CD4-positive, alpha-beta T cell treated with Interleukin-6 at 100 ng/mL for 8 hours (primary cell): ENCODE measurements at places on chromosomes 1 and 21.

- DNase-seq, result no peak
Observed at GRCh38 chr1:190320952-190321351, 156.7 kb downstream of the BRINP3 start.

- DNase-seq, result no peak
Observed at GRCh38 chr1:47579809-47580208, 142.0 kb downstream of the FOXD2 start.

GRCh38 chr1:20615946-20616846, 17.1 kb upstream of the PINK1 start:
- no peak for DNase-seq

DNA sequence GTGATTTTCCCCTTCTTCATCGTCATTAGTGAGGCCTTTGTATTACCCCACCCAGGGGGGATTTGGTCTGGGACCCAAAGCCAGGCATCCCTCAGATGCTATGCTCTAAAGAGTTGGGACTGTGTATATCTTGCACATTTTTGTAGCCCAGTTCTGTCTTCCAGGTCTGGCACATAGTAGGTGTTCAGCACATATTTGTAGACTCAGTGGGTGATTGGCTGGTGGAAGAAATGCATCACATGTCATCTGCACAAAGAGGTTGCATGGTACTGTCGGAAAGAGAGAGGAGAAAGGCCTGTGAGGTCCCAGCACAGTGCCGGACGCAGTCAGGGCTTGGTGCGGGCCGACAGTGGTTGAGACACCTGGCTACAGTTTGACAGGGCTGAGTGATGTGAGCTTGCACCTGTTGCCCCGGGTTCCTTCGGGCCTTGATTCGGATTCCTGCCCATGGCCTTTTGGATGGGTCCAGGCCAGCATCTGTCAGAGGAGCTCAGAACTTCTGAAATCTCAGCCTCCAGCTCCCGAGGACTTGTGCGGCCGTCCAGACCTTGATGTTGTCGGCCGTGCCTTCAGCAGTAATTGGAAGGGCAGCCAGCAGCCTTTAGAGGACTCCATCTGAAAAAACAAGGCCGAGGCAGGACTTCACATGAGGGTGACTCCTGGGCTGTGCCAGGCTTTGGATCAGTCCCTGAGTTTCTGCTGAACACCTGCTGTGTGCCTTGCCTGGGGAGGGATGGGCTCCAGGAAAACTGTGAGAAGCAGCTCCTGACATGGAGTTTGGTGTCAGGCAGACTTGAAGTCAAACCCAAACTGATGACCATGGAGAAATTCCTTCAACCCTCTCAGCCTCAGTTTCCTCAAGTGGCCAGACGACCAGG, 40.9 kb upstream of the PADI1 start:
- DNase-seq, result no peak

- DNase-seq, result no peak
Observed at GRCh38 chr1:225697428-225697827, 44.5 kb upstream of the ENAH start.

DNA sequence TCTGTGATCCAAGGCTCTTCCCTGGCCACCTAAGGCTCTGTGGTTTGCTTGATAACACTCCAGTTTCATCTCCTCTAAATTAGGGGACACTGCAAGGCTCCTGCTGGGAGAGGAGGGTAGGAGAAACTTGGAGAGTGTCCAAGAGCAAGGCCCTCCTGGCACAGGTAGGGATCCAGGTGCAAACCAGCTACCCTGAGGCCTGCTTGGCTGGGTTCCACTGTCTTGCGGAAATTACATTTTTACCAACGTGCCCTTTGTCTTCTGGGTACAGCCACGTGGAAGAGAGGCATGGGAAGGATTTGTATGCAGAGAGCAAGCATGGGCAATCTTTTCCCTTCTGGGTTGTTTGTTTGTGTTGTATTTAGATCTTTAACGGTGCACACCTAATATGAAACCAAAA, 132.5 kb downstream of the PRDM2 start:
- DNase-seq, result no peak

- DNase-seq, result no peak
Observed at GRCh38 chr1:157289424-157290105, 151.4 kb upstream of the ETV3 start.

- DNase-seq, result no peak
Observed at GRCh38 chr1:218101409-218101808, 183.7 kb upstream of the RRP15 start.

DNA sequence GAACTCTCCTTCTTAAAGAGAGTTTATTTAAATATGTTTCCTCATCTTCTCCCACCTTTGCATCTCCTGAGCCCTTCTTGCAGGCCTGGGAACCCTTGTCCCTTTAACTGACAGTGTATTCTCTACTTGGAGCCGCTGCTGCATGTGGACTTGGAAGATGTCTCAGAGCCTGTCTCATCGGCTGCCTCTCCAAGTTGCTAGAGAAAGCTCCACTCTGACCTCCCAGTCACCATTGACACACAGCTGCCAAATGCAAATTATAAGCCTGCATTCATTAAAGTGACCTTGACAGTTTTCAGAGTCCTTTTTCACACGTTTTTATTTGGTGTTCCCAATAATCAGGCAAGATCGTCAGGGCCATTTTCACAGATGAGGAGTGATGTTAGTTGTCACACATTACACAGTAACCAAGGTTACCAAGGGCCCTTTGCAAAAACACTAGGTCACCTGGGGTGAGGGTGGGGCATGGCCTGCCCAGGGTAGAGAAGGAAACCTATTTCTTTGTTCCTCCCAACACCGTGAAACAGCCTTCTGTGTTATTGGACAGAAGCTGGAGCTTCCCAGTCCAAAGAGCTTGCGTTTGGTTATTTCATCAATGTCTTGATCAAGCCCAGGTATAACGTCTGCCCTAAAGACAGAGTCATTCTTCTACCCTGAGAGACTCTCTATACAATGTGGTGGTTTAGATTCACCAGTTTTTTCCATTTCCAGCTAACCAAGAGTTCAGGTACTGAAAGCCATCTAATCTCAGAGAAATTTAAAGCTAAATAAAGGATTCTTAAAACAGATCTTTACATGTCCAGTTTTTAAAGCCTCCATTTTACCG, 164.1 kb downstream of the GALNT2 start:
- no peak for DNase-seq

- no peak for DNase-seq
Observed at GRCh38 chr1:192363177-192363576, 46.4 kb downstream of the RGS21 start.

GRCh38 chr1:7048395-7048794, 263.1 kb downstream of the CAMTA1 start:
- no peak for DNase-seq

GRCh38 chr1:239676522-239677273, 290.3 kb downstream of the CHRM3 start:
- DNase-seq, result no peak

- no peak for DNase-seq
Observed at GRCh38 chr1:79193211-79194079, 186.9 kb upstream of the ADGRL4 start.

GRCh38 chr1:186550832-186551231, 89.9 kb upstream of the PDC start:
- no peak for DNase-seq

DNA sequence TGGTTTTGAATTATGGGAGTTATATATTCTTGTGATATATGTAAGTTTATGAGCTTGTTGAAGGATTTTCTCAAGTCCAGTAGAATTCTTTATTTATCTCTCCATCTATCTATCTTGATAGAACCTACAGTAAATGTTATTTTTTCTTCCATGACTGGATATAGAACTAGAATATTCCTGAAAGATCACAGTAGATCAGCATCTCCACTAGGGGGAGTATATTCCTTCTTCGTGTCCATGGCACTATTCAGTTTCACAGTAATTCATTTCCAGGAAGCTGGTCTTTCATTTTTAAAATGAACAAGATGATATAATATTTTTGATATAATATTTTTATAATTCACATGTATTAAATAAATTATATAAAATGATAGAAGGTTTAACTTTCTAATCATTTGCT, 18.8 kb downstream of the TMPRSS15 start:
- DNase-seq, result no peak

GRCh38 chr1:29924017-29924431, 687.7 kb downstream of the PTPRU start:
- no peak for DNase-seq

DNA sequence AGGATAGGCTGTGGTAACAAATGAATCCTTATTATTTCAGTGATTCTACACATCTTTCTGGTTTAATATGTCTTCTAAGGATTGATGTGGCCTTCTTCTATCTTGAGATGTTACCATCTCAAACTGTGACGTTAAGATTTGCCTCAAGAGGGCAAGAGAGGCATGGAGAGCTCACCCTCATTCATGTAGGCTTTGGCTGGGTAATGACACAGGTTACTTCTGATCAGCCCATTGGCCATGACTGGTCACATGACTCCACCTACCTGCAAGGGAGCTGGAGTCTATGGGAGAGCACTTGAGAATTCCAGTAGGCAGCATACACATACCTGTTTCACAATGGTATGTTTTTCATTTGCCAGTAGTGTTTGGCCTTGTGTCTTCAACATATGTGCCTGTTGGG, 30.0 kb downstream of the CACHD1 start:
- no peak for DNase-seq

DNA sequence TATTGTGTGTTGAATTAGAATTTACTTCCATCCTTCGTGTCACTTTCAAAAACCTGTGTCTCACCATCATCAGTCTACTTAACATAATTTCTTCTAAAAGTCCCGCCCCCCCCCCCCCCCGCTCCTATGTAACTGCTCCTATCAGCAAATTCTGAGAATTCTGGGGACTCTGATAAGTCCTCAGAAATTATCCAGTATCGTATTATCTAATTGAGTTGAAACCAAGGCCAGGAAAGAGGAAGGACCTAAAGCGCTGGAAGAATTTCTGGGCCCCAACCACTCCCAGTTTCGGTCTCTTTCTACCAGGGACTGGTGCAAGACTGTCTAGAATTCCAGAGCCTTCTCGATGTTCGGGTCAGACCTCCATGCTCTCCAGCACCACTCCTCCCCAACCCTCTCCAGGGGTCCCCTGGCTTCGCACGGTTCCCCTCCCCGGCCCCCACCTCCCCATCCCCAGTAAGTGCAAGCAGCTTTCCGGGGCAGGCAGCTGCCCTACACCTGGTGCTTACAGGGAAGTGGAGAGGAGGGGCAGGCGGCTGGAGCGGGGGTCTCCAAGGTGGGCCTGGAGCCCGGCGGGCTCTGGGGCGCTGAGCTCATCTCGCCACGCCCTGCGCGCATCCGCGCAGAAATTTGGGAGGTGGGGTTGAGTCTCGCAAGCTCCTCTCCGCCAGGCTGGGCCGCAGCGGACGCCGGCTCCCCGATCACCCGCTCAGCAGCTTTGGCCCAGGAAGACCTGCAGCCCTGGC, 16.0 kb upstream of the ZNF496 start:
- DNase-seq, result no peak

DNA sequence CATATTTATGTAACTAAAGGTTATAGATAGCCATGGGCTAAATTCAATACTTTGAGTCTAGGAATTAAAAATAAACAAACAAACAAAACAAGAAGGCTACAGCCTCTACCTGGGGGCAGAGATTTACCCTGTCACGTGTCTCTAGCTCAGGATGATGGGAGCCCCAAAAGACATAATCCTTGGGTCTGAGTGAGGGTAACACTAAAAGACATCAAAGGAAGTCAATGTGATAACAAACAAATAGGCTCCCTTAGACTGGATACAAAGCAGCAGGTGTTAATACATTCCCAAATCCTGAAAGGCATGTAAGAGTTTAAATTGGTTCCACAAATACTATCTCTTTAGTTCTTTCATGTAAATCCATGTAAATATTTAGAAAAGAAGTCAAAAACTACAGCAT, 10.7 kb downstream of the MYSM1 start:
- no peak for DNase-seq

DNA sequence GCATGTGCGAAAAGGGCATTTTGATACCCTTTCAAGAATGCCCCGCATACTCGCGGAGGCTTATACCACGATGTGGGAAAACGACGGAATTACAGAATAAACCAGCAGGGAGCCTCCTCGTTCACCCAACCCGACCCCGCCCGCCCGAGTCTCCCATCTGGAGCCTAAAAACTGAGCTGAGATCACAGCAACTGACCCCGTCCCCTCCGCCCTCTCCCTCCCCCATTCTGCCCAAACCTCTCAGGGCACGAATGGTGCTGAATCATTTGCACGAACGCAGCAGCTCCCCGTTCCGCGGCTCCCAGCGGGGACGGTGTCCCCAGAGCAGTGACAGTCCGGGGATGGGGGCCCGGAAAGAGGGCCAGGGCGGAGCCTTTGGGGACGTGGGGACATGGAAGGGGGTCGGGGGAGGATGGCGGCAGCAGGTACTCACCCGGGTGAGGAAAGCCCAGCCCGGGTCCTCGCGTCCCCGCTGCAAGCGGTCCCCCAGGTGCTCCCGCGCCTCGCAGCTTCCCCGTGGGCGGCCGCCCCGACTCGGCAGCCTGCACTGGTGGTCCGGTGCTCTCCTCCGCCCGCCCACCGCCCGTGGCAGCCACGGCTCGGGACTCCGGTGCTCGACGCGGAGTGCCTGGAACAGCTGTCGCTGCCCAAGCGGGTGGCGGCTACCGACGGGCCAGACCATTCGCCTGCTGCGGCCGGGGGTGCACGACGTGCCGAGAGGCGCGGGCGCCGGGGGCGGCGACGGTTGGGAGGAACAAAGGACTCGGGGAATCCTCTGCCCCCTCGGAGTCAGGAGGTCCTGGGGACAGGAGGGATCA, at the start of gene TTLL7:
Gene TTLL7 (minus strand): TSS at position 635 of the 818 bp plus-strand sequence. CDS start 46,921 bp downstream, outside the sequence.
- peak; percentile 25 for DNase-seq

GRCh38 chr1:12309783-12310742, 80.2 kb downstream of the VPS13D start:
- DNase-seq, result no peak

- DNase-seq, result no peak
Observed at GRCh38 chr1:11187000-11187399, 2.2 kb upstream of the ANGPTL7 start.

- no peak for DNase-seq
Observed at GRCh38 chr21:31018232-31018631, 20.0 kb downstream of the KRTAP19-8 start.

GRCh38 chr1:153032677-153033308, 1.8 kb downstream of the SPRR1B start:
- no peak for DNase-seq

DNA sequence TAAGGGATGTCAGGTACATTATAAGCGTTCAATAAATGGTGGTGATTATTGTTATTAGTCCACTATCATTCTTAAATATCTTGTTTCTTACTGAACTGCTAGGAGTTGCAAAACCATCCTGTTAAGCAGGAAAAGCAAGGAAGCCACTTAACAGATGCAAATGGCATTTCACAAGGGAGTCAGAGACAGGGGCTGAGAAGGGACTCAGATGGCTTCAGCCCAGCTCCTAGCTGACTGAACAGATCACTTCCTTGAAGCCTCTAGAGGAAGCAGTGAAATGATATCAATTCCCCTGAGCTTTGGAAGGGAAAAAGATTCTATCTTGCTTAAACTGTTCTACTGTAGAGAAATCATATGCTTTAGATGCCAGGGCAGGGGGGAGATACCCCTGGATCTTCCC, 151.5 kb downstream of the ST6GALNAC5 start:
- DNase-seq, result no peak

DNA sequence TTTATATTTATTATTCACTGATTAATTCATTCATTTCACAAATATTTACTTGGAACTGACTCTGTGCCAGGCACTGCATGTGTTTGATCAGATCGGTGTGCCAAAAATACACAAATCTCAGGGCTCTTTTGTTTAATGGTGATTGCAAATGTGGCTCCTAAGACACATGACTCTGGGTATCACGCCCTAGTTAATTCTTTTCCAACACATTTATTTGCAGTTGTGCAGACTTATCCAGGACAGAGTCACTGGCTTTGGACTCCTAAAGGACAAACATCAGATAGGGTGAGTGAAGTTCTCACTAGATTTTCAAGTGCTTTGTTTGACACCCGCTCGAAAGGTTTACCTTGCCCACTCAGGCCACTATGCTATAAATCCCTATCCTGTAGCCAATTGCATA, 335.5 kb downstream of the BARHL2 start:
- no peak for DNase-seq
